SK-N-DZ (cell line): ENCODE measurements at places on chromosomes 2 and 18.

GRCh38 chr18:48862132-48862531, 88.6 kb downstream of the SMAD7 start:
- no peak for DNase-seq

DNA sequence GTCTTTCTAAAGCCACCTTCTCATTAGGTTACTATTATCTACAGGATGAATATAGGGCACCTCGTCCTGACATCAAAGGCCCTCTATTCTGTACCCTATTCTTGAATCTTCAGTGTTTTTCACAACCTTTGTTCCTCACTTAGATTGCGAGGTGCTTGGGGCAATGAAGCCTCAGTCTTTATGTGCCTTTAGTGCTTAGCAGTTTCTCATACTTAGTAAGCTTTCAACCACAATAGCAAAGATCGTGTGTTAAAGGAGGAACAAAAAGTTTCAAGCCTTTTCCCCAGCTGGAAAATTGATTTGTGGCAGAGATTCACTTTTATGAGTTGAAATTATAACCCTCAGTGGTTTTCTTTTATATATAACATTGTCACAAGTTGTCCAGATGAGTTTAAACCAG, 226.9 kb downstream of the MYO3B start:
- no peak for DNase-seq

DNA sequence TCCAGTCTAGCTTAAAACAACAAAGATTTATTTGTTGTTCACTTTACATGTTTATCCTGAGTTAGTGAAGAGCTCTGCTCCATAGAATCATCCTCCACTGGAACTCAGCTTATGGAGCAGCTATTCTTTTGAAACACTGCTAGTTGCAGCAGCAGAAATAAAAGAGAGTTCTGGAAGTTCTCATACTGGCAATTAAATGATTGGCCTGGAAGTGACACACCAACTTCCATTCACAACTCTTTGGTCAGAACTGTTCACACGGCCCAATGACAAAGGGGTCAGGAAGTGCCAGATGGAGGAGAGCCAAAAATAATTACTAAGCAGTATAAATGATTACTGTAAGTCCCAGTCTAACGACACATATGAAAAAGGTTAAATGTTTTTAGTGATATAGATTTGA, 39.1 kb downstream of the FBXO11 start:
- DNase-seq = peak; percentile 6

GRCh38 chr18:31373641-31374040, 2.9 kb upstream of the DSG4 start:
- DNase-seq = no peak

GRCh38 chr2:182280118-182280517, 146.7 kb downstream of the PDE1A start:
- DNase-seq = no peak

DNA sequence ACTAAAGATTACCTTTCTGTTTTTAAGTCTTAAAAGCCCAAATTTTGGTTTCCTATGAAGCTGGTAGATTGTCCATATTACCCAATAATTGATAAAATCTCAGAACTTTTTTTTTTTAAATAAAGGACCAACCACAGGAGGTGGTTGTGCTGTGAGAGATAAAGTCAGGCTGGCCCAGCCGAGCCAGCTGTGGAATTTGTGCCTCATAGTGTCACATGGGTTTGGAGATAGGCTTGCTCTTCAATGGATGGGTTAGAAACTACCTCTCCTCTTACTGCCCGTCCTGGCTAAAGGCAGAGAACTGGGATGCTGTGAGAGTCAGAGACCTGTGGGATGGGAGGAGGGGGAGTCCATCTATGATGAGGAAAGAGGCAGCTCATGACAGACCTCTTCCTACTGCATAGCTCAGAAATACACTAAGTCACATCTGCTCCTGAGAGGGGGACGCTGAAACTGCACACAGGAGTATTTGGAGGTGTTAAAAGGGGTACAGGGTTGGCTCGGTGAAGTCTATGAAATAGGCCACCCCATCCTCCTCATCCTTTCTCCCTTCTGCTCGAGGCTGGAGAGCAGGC, 99.7 kb upstream of the MGAT4A start:
- no peak for DNase-seq

- no peak for DNase-seq
These were observed 127.3 kb downstream of the TMEM163 start for GRCh38 chr2:134591526-134591925.

GRCh38 chr18:25352629-25353005, 651 bp upstream of the ZNF521 start:
- DNase-seq = no peak

GRCh38 chr2:57973621-57974186, 72.9 kb upstream of the VRK2 start:
- no peak for DNase-seq

DNA sequence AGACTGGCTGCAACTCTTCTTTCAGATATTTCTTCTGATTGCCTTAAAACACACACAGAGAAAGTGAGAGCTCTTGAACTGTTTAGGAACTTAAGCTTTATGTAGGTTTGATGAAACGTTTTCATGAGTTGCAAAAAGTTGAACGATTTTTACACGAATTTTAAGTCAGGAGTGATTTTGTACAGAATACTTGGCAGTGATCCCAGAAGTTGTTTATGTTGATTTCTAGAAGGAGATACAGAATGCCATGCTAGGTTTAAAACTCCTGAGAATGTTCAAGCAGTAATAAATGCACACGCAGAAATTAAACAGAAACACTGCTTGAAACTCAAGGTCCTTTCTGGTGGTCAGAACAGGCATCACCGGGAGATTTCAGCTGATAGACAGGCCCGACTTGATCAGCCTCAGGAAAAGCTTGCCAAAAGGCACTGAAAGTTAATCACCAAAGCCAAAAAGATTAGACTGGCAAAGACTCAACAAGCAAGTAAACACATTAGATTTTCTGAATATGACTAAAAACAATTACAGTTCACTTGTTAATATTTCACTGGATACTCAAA, 123.1 kb downstream of the SOCS6 start:
- DNase-seq = no peak

- DNase-seq = no peak
These were observed 255.3 kb downstream of the PDE11A start for GRCh38 chr2:177817300-177817699.

GRCh38 chr2:240249423-240250149, 109.1 kb upstream of the OTOS start:
- DNase-seq = no peak

GRCh38 chr2:16653799-16654198, 11.8 kb downstream of the CYRIA start:
- no peak for DNase-seq

GRCh38 chr18:56291294-56291693, 347.1 kb downstream of the TXNL1 start:
- DNase-seq = no peak

DNA sequence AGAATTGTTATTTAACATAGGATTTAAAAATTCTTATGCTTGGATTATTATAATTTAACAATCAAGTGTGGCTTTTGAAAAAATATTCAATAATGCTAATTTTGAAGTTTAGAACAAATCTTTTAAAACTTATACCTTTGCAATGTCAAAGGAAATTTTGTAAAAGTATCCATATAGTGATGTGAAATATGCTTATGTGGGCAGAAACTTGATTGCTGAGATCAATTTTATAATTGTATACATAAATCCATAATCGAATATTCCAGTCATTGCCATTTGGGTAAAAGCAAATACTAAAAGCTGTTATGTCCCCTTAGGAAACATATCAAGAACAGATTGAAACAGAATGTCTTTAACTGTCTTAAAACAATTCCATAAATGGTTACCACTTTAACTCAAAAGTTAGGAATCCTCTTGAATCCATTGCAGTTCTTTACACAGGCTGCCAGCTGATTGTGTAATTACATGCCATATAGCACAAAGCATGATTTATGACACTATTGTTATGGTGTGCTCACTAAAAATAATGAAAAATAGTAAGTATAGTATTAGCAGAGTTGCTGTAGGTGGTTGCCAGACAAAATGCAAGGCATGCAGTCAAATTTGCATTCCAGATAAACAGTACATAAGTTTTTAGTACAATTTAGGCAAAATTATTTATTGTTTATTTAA, 24.2 kb downstream of the PLCL1 start:
- no peak for DNase-seq

- no peak for DNase-seq
These were observed 496.7 kb downstream of the EIPR1 start for GRCh38 chr2:2880938-2881337.

- DNase-seq = no peak
These were observed 471.1 kb upstream of the MEX3C start for GRCh38 chr18:51668607-51669006.

DNA sequence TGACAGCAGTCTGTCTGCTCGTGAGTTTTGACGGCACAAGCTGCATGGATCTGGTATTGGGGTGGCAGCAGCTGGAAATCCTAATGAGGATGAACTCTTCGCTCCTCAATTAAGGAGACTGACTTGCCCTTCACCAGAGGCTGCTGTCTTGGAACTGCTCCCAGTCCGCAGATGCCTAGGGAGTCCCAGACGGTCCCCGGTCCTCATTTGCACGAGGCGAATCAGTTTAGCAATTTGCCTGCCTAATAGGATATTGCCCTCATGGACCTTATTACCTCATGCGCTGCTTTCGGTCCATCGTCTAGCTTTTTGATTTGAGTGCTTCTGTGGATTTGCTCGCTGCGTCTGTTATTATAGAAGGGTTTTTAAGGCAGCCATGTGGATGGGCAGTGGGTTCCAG, 40.6 kb downstream of the ASAP2 start:
- DNase-seq = peak; percentile 62

- DNase-seq = no peak
These were observed 3.4 kb downstream of the MAP4K3 start for GRCh38 chr2:39433586-39434195.

DNA sequence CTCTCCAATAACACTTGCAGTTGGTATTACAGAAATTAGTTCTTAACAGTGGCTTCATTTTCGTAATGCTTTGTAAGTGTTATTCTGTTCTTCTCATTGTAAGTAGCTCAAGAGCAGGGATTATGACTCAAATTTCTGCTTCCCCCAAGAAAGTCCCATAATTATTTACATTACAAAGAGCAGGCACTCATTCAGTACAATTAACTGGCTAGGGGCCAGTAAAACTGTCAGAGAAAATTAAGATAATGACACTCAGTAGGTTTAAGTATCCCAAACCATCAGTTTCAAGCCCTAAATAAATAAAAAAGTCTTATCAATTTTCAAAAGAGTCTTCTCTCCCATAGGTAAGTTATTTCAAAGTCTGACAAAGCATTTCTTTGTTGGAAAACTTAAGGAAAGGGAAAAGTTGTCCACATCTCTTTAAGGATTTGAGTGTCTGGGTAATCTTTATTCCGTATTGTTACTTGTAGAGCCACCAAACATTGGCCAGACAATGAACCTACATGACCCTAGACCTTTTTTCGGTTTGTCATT, 137.1 kb downstream of the ARHGAP28 start:
- no peak for DNase-seq

- DNase-seq = no peak
These were observed 92.9 kb downstream of the PXDN start for GRCh38 chr2:1651121-1652033.

GRCh38 chr2:29304399-29305060, 189.3 kb downstream of the CLIP4 start:
- no peak for DNase-seq

DNA sequence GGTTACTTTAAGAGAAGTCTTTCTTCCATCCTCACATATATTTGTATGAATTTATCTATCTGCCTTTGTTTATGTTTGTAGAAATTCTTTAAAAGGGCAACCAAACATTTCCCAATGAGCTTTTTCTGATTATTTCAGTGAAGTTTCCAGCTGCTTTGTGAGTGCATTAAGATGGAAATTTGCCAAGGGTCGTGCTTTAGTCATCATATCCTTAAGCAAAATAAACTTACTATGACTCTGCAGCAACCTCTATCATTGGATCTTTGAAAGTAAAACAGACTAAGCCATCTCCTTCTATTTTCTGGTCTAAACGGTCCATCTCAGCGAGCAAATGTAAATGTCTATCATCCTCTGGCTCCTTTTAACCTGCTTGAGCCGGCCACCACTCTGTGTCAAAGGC, 489.3 kb downstream of the SOX11 start:
- no peak for DNase-seq

GRCh38 chr2:134231965-134232340, 21.9 kb upstream of the MGAT5 start:
- no peak for DNase-seq

- no peak for DNase-seq
These were observed 12.0 kb downstream of the GPR35 start for GRCh38 chr2:240637116-240637900.

DNA sequence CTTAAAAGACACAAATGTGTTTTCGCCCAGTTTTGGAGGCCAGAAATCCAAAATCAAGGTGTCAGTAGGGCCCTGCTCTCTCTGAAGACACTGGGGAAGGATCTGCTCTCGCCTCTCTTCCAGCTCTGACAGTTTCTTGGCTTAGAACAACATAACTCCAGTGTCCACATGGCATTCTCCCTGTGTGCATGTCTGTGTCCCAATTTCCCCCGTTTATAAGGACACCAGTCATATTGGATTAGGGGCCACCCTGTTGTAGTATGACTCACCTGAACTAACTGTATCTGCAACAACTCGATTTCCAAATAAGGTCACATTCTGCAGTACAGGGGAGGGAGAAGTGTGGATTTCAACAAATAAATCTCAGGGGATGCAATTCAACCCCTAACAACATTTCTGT, 263.2 kb downstream of the SS18 start:
- no peak for DNase-seq

- peak; percentile 16 for DNase-seq
These were observed 166.9 kb downstream of the MSH2 start for GRCh38 chr2:47569658-47570475.

- no peak for DNase-seq
These were observed 132.9 kb downstream of the SOCS6 start for GRCh38 chr18:70421471-70422390.

DNA sequence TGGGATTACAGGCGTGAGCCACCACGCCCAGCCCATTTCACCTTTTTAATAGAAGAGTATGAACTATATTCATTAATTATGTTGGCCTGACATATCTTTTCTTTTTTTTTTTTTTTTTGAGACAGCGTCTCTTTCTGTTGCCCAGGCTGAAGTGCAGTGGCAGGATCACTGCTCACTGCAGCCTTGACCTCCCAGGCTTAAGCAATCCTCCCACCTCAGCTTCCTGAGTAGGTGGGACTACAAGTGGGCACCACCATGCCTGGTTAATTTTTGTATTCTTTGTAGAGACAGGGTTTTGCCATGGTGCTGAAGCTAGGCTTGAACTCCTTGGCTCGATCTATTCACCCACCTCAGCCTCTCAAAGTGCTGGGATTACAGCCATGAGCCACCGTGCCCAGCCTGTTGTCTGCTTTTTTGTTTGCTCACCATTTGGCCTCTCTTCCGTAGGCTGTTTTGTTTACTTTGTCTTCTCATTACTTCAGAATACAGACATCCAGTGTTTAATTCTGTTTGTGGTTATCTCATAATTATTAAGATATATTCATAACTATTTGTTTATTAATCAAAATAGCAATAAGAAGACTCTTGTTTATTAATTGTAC, 16.3 kb upstream of the CDH2 start:
- no peak for DNase-seq

DNA sequence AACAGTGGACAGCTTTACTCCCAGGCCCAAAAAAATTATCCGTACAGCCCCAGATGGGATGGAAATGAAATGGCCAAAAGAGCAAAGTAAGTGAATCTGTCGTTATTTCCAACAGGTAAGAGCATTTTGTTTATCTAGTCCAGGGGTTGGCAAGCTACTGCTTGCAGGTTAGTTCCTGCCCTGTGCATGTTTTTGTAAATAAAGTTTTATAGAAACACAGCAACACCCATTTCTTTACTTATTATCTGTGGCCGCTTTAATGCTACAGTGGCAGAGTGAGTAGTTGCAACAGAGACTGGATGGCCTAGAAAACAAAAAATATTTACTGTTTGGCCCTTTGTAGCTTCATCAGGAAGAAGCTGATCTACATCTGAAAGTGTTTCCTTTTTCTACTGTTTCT, 94.3 kb upstream of the FOSL2 start:
- no peak for DNase-seq

- DNase-seq = no peak
These were observed 47.8 kb upstream of the FZD7 start for GRCh38 chr2:201985728-201986462.
